ENCODE measurements at places on chromosomes 1 and 21.
A peak's percentile ranks its signal among the peaks of the same experiment; 100 is the strongest.

- DNase-seq = no peak
Measured at GRCh38 chr1:1165485-1165884, 8.2 kb upstream of the TTLL10 start.

GRCh38 chr1:66351478-66351877, 182.5 kb upstream of the SGIP1 start:
- DNase-seq = no peak

- no peak for DNase-seq
Measured at GRCh38 chr1:46403916-46404315, 9.8 kb downstream of the FAAH start.

- DNase-seq = peak; percentile 73
Measured at GRCh38 chr1:18965206-18966173, 9.0 kb upstream of the IFFO2 start.

DNA sequence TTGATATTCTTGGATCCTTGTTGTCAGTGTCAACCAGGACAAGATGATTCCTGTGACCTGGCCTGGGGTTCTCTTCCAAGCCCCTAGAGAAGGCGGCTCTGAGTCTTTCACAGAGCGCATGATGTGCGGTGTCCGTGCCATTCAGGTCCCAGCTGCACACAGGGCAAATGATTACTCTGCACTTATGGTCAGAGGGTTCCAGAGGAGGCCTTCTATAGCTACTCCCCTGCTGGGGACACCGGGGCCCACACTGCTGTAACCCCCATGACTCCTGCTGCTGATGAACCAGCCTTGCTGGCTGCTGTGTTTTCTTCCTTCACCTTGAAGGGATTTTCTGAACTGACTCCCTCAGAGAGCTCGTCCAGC, 1.5 kb downstream of the PTGFRN start:
- no peak for DNase-seq

DNA sequence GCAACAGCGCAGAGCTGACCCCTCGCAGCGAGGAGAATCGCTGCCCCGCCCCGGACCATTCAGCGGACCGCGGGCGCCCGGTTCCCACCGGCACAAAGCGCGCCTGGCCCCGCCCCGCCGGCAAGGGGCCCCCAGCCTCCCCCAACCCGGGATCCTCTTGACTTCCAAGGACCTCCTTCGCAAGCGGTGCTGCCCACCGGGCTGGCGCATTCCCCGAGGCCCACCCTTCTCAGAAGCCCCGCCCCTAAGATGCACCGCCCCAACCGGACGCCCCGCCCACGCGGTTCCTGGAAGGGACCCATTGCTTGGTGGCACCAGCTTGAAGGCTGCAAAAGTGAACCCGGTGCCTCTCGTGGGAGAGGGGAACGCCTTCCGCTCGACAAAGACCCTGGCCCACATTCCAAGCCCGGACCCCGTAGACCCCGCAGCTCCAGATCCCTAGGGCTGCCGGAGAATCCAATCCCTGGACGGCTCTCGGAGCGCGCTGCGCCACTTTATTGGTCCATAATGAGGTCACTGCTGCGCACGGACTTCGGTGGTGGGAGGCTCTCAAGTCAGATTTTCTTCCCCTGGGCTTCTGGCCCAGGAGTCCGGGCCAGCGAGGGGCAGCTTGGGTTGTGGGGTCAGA, 2.0 kb downstream of the HES3 start:
- no peak for DNase-seq

GRCh38 chr1:204314171-204314892, 45.4 kb downstream of the PLEKHA6 start:
- DNase-seq = no peak

DNA sequence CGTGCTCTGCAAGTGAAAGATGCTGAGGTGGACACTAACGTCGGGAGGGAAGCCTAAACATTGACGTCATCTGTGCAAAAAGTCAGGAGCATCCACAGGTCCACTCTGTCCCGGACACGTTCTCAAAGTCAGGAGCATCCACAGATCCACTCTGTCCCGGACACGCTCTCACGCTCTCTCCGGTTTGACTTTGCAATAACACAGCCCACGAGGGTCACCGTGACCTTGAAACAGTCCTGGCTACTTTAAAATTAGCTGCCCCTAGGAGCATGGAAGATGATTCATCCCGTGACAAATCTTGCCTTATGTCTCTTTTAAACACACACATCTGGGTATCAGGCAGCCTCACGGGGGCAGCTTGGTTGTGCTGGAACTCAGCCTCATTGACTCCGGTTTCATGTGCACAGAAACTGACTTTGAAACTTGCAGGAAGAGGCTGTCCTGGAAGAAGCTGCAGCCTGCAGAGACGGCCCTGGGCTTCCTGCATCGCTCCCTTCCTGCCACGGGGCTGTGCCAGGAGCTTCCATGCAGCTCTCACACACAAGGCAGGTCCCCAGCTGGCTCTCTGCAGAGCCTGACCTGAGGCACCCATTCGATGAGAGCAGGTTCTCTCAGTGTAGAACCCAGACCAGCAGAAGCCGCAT, 18.1 kb upstream of the COL18A1 start:
- DNase-seq = peak; percentile 90

DNA sequence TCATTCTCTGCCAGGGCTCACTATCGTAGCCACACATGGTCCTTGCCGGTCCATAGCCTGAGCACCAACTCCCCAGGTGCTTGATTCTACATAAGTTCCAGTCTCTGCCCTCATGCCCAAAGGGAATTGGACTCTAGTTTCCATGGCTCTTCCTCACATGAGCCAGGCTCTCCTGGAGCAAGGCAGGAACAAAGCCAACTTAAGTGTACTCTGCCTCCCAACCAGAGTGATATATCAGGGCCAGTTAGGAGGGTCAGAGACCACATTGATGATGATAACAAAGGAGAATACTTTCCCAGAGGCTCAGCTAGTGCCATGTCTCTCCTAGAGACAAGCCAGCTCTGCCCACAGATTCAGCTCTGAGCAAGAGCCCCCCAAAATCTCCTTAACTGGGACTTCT, 70.9 kb downstream of the ERI3 start:
- no peak for DNase-seq

DNA sequence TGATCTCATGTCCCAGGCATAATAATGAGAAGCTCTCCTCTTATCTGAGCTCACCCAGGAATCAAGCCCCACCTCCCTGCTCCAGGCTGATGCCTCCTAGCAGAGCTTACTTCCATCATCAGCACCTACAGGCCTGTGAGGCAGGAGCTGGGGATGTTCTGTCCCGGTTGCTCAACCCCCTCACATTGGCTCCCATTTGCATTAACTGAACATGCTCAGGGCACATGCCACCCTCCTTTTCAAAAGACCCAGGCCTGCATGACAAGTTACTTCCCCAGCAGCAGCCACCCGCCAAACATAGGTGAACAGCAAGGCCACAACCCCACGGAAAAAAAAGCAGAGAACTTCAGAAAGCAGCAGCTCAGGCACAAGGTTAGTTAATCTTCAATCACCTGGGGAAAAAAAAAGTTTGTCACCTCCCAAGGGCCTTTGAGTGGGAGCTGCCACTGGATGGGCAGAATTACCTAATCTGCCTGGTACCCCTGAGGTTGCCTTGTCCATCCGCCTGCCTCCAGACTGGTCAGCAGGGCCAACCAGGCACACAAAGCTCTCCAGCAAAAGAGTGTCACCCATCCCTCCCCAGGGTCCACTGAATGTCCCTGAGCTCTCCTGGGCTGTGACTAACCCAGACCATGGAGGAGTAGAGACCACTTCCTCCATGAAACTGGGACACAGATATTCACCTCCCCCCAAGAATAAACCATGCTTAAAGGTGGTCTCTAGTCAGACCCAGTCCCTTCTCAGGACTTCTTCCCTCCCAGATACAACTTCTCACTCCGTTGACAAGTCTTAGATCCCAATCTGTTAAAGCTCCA, 4.4 kb downstream of the KCNN3 start:
- DNase-seq = no peak

GRCh38 chr1:55067022-55067778, 27.9 kb downstream of the PCSK9 start:
- DNase-seq = no peak

DNA sequence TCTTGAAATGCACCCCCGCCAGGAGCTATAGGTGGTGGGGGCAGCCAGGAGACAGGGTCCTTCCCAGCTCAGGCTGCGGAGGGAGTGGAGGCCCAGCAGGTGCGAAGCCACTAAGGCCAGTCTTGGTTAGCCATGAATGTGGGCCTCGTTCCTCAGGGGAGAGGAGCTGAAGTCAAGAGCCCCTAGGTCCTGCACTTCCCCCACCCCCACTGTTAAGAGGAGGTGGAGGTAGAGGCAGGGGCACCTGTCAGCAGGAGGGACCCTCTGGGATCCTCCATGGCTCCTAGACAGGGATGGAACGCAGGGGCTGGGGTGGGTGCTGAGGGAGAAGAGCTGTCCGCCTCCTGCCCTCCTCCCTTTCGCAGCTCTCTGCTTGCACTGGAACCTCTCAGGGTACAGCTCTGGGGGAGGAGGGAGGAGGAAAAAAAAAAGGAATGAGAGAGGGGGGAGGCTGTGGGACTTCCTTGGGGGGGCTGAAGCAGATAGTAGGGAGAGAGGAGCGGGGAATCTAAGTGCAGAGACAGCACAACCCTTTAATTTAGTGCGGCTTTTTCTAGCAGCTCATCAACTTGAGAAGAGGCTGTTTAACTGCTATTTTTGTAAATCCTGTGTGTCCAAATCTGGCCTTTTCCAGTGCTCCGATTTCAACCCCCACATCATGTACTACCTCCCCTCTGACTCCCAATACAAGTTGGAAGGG, 37.0 kb downstream of the MATN1 start:
- DNase-seq = no peak

GRCh38 chr1:54608566-54609230, 14.6 kb downstream of the FAM151A start:
- no peak for DNase-seq

- peak; percentile 100 for DNase-seq
Measured at GRCh38 chr1:145891587-145892485, 6.2 kb upstream of the ANKRD35 start.

DNA sequence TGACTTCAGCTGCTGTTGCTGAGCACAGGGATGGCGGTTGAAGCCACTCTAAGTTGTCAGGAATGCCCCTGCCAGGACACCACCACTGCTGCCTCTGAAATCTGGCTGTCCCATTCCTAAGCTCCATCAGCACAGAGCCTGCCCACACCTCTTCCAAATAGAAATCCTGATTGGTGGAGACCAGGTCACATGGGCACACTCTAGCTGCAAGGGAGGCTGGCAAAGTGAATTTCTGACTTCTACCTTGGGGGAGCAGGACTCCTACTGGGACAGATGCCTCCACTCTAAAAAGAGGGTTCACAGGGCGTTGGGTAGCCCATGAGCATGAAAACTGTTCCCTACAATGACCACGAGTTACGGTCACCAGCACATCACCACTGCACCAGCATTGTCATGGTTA, 83.8 kb upstream of the TARDBP start:
- DNase-seq = no peak

DNA sequence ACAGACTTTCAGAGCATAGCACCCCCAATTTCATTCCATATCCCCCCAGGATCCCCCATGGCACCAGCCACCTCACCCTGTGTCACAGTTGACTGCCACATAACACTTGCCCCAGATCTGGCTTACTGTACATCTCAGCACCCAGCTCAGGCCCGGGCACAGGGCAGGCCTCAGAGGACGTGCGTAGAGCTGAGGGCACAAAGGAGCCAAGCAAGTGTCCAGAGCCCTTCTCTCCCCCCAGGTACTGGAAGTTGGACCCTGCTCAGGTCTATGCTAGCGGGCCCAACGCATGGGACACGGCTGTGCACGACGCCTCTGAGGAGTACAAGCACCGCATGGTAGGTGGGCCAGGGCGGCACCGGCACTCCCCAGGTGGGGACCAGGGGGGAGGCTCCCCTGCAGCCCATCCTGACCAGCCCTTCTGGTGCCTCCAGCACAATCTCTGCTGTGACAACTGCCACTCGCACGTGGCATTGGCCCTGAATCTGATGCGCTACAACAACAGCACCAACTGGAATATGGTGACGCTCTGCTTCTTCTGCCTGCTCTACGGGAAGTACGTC, 8.0 kb upstream of the SYTL1 start:
- DNase-seq = no peak

GRCh38 chr1:10738061-10739058, 58.1 kb downstream of the CASZ1 start:
- DNase-seq = no peak

- no peak for DNase-seq
Measured at GRCh38 chr1:33866281-33866680, 2.4 kb downstream of the HMGB4 start.

- no peak for DNase-seq
Measured at GRCh38 chr1:226457307-226457712, 49.4 kb upstream of the PARP1 start.

GRCh38 chr1:188669728-188670382, 1807.8 kb downstream of the BRINP3 start:
- DNase-seq = peak; percentile 77

GRCh38 chr1:226525750-226526149, 22.8 kb upstream of the STUM start:
- no peak for DNase-seq

GRCh38 chr1:67723620-67724019, 38.6 kb downstream of the GADD45A start:
- peak; percentile 81 for DNase-seq

DNA sequence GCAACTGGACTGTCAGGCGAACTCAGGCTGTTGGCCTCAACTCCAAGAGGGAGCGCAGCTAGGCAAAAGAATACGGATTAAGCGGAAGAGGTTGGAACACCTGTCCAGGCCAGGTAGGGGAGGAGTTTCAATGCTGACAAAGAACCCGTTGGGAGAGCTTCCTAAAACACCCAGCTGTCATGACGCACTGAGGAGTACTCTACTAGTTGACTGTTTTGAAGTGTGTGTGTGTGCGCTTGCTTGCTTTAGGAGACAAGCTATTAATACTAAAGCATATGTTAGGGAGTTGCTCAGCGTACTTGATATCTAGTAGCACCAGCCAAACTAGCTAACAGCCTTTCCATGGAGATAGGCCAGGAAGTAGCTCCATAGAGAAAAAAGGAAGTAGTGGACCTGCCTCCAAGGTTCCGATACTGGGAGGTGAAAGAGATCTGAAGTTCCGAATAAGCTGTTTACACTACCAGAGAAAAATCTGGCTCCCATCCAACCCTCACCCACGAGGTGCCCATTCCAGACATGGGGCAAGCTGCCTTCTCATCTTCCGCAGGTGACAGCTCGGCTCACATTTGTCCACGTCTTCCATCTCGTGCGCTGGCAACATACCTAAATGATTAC, 974 bp upstream of the FNBP1L start:
- no peak for DNase-seq

DNA sequence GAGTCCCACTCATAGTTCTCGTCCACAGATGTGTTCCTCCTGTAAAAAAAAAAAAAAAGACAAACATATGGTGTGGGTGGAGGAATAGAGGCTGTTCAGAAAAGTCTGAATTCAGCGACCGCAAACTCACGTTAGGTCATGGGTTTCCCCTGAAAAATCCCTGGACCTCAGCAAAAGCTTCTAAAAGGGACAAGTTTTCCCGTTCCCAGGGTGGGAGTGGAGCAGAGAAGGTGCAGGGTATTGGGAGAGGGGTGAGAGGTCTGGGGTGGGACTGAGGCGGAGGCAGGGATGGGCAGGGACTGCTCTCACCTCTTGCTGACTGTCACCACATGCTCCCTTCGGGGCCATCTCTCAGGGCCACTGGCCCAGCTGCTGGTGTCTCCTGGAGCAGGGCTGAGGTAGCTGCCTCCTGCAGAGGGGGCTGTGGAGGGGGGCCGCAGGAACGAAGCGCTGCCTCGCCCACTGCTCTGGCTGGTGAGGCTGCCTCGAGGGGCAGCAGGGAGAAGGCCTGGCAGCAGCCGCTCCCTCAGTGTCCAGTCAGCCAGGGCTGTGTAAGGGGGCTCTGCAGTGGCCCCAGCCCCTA, 2.6 kb upstream of the TAGLN2 start:
- DNase-seq = no peak

GRCh38 chr1:21322681-21323016, 32.4 kb upstream of the ECE1 start:
- no peak for DNase-seq

GRCh38 chr1:238568735-238569134, 678.0 kb upstream of the ZP4 start:
- DNase-seq = no peak
